Cerebellum (tissue), 4 donors: ENCODE measurements at places on chromosomes 16 and 17. TPM values are rescaled to one million over a fixed set of nuclear protein-coding genes. Genes with fewer than 3 reads are reported as not detected.

DNA sequence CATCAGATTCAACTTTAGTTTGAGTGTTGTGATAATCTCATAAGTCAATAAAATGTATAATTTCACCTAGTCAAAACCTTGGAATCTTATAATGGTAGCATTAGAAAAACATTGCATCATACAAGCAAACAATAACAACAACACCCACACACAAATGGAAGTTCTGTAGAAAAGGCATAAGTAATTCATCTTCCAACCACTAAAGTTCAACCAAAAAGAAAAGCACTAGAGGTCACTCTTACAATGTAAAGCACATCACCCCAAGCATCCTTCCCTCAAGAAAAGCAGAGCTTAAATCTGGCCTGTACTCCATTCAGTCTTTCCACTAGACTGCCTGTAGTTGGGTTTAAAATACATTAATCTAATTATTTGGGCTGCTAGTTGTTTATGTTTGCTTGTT lies 1.8 kb downstream of the CNTNAP4 start:
- DNase-seq = peak; percentile 32

DNA sequence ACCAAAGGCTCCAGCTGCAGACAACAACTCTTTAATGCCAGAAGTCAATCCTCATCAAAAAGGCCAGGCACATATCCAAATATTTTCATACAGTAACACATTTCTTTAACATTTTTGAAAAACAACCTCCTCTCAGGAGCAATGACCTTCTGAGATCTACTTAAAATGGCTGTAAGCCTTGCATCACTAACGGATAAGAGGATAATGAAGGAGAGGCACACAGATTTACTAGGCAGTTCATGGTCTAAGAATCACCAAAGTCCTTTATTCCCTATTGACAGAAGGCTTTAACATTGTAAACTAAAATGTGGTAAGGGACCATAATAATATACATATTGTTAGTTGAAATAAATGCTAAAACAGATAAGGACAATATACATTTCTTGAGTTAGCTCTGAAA lies 114.7 kb downstream of the USP32 start:
- DNase-seq = no peak

The TBC1D3E gene
- total RNA-seq = not detected

The SAP30BP gene
- total RNA-seq = 39.2 TPM

DNA sequence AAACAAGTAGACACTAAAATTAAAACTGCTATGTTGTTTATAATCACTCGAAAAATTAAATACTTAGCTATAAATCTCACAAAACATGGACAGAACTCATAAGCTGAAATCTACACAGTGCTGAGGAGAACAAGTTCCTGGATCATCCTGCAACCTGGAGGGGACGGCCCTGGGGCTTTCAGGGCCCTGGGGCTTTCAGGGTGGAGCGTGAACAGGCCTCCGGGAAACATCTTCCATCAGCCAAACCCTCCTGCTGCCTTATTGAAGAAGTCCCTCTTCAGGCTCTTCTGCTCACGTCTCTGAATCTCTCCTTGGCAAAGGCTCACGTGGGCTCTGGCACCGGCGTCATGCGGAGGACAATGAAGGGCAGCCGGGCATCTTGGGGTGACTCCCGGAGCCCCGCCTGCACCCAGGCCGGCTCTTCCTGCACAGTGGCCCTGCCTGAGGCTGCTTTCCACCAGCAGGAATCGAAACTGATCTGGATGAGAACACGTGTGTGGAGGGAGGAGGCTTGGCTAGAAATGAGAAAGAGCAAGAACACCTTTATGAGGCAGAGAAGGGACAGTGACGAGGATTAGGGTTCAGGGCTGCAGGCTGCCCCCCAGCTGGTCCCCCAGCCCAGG lies 127.3 kb downstream of the CDRT15L2 start:
- DNase-seq = no peak

GRCh38 chr17:80780381-80781198 lies 211.1 kb upstream of the CHMP6 start:
- no peak for DNase-seq

- DNase-seq = no peak
Observed at GRCh38 chr16:69323415-69323814, 7.0 kb downstream of the PDF start.

The MMP28 gene
- 4.9 TPM for total RNA-seq

The SLC26A11 gene
- total RNA-seq = 10.1 TPM

GRCh38 chr17:78842881-78843565 lies 2.4 kb upstream of the USP36 start:
- DNase-seq = no peak

- DNase-seq = peak; percentile 83
Observed at GRCh38 chr17:29219378-29220047, 27.1 kb upstream of the CRYBA1 start.

GRCh38 chr17:8014558-8014850 lies 12.1 kb downstream of the GUCY2D start:
- no peak for DNase-seq

GRCh38 chr16:1903845-1904840 lies 14.1 kb downstream of the HS3ST6 start:
- DNase-seq = no peak

The CDH1 gene
- total RNA-seq = 2.0 TPM

DNA sequence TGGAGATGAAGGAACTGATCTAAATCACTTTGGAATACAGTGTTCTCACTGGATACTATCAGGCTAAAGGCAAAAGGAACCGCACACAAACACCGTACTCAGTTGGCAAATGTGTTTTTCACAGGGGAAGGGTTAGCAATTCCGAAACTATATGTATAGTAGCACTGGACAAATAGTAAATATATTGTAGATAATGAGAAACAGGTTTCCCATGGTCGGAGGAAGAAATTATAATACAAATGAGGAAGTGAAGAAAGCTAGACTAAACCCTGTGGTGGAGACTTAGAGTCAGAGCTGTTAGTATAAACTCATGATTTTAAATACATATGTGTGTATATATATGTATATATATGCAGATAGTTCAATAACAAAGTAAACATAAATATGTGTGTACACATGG lies 414.1 kb upstream of the SALL1 start:
- no peak for DNase-seq

- DNase-seq = no peak
Observed at GRCh38 chr16:66538910-66539309, 11.0 kb downstream of the TK2 start.

DNA sequence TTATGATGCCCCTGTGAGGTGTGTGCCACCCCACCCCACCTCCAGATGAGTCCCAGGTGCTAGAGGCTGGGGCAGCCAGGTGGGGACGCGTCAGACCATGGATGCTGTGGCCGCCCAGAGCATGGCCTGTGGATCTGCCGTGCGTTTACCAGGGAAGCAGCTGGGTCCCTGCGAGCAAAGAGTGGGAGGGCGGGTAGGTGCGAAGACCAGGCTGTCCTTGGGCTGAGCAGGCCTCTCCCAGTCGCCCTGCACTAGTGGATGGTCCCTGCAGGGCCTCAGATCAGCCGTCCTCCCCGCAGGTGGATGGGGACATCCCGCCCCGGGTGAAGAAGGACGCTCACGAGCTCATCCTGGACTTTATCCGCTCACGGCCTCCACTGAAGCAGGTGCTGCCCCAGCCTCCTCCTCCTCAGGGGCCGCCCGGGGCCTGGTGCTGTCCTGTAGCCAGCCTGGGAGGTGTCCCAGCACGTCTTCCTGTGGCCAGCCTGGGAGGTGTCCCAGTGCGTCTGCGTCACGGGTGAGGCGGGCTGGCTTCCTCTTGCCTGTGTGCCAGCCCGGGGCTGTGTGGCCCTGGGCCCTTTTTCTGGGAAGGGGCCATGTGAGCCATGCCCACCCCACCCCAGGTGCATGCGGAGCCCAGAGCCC lies 18.0 kb upstream of the TCF25 start:
- no peak for DNase-seq

GRCh38 chr16:85202631-85203461 lies 90.6 kb upstream of the CIBAR2 start:
- DNase-seq = peak; percentile 49

DNA sequence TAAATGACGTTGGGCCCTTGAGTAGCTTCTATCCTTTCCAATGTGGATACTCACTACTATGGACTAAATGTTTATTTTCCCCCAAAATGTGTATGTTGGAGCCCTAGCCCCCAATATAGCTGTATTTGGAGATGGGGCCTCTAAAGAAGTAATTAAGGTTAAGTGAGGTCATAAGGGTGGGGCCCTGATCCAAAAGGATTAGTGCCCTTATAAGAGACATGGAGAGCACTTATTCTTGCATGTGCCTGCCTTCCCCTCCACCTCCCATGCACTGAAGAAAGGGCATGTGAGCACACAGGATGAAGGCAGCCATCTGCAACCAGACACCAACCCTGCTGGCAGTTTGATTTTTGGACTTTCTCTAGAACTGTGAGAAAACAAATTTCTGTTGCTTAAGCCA lies 115.7 kb upstream of the MED13 start:
- DNase-seq = no peak

GRCh38 chr16:27432558-27432957 lies 30.6 kb downstream of the IL21R start:
- DNase-seq = no peak

The LCAT gene
- 23.2 TPM for total RNA-seq

DNA sequence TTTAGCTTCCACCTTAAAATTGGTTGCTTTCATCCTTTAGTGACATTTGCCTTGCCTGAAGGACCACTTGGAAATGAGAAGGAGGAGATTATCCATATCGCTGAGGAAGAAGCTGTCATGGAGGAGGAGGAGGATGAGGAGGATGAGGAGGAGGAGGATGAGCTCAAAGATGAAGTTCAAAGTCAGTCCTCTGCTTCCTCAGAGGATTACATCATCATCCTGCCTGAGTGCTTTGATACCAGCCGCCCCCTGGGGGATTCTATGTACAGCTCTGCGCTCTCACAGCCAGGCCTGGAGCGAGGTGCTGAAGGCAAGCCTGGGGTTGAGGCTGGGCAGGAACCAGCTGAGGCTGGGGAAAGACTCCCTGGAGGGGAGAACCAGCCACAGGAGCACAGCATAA lies 11.5 kb upstream of the TMEM106A start:
- DNase-seq = no peak

GRCh38 chr17:53631486-53631885 lies 191.2 kb upstream of the KIF2B start:
- DNase-seq = no peak

DNA sequence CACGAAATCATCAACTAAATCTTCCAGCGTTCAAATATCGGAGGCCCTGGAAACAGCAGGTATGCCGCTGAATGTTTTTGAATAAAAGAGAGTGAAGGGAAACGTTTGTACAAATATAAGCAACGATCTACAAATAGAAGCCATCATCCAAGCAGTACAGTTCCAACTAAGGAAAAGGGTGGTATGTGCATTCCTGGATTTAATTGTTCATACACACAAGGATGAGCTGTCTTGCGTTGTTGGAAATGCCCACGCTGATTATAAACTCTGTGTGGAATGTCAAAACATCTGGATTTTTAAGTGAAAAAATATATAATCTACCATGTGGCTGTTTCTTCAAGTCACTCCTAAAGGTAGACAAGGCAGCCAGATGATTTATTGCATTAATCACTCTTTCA lies 191.8 kb upstream of the HSBP1 start:
- DNase-seq = no peak

DNA sequence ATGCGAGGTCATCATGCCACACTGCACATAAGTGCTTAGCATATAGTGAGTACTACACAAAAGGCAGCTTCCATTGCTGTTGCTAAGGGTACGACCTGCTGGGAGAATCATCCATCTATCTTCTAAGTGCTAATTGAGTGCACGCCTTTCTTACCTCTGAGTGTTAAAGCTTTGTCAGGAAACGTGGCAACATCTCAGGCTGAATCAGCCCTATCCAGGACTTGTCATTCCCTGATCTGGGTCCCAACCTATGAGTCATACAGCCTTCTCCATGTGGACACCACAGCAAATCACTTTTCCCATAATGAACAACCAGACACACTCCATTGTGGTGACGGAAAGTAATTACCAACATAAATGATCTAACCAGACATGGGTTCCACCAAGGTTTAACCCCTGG lies 201.1 kb upstream of the MAF start:
- DNase-seq = no peak

The CRHR1 gene
- total RNA-seq = 7.5 TPM

- peak; percentile 47 for DNase-seq
Observed at GRCh38 chr16:83899272-83899897, 470 bp downstream of the MLYCD start.

GRCh38 chr16:9091867-9092281 lies 430 bp downstream of the HAPSTR1 start:
- peak; percentile 48 for DNase-seq

The NUDT7 gene
- total RNA-seq = 3.7 TPM

- no peak for DNase-seq
Observed at GRCh38 chr17:44906010-44906646, 6.9 kb upstream of the EFTUD2 start.
